Stimulated activated CD4-positive, alpha-beta T cell treated with anti-CD3 and anti-CD28 coated beads, Interleukin-1b, Interleukin-23, amount 100 ng/mL, for 24 hours (primary cell): ENCODE measurements at places on chromosomes 1 and 21.

DNA sequence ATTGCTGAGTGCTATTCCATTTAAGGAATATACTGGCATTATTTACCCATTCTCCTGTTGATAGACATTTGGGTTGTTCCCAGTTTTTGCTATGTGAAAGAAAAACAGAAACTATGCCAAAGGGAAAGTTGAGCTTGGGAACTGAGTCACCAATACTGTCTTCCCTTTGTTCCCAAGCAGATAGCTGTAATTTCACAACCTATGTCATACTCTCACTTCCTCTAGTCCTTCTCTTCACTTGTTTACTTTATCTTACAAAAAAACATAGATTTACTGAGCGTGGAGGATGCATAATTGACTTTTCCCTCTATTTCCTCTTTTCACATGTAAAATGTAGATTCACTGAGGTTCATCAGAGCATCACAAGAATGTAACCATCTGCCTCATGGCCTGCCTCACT is 32.4 kb upstream of the PGBD5 start:
- no peak for DNase-seq

GRCh38 chr1:2875707-2876561 is 74.4 kb upstream of the TTC34 start:
- no peak for DNase-seq

- DNase-seq: no peak
These were observed 42.6 kb downstream of the BACE2 start for GRCh38 chr21:41210426-41211059.

GRCh38 chr1:31439276-31439675 is 26.3 kb downstream of the SERINC2 start:
- no peak for DNase-seq

DNA sequence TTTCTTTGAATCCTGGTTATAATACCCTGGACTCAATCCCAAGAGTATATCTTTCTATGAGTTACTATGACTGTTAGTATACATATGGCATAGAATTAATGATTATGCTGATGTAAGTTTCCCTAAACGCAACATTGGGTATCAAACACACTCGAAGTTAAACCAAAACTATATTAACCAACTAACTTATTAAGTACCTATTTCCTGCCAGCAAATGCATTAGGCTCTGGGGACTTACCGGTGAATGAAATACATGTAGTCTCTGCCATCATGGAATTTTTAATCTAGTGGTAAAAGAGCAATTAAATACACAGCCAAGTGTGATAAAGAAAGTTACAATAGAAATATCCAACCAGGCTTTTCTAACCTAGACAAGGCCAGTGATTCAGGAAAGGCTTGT is 193.6 kb upstream of the ADGRL2 start:
- DNase-seq: no peak

GRCh38 chr1:154270833-154271232 is 1.6 kb upstream of the HAX1 start:
- no peak for DNase-seq

- peak; percentile 27 for DNase-seq
These were observed 119.2 kb upstream of the IPO9 start for GRCh38 chr1:201709564-201710295.

GRCh38 chr21:35048183-35048601 is 910 bp downstream of the RUNX1 start:
- DNase-seq: no peak

GRCh38 chr1:200386416-200386815 is 23.4 kb downstream of the ZNF281 start:
- DNase-seq: no peak

DNA sequence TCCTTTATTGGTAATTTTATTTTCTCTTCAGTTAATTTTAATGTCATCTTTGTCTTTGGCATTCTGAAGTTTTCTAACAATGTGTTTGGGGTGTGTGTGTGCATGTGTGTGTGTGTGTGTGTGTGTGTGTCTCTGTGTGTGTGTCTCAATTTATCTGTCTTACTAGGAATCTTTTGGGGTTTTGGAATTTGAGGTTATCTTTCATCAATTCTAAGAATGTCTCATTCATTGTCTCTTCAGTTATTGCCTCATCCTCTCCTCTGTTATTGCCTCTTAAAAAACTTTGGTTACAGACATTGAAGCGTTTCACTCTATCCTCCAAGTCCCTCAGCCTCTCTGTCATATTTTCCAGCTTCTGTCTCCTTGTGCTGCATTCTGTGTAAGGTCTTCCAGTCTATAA is 18.1 kb upstream of the SAMD13 start:
- DNase-seq: no peak

DNA sequence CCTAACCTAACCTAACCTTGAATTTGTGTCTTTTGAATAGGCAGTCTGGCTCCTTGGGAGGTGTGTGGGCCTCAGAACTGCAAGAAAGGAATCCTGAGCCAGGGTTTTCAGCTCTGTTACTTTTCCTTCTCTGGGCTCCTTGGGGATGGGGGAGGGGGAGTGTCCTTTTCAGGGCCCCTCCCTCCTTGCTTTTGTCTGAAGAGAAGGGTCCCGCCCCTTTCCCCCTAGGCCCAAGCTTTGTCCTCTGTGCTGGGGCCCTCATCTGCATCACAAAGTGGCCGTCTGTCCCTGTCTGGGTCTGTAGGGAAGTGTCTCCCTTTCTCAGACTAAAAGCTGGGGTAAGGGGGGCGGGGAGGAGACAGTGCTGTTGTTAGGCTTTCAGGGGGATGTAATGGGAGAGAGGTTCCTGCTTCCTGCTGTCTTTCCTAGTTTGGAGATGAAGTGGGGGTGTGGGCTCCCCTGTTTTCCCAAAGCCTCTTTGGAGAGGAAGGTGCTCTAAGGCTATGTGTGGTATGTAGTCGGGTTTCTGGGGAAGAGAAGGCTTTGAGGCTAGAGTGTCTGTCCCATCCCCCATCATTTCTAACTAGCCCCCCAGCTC is 3.1 kb downstream of the AGO1 start:
- no peak for DNase-seq

DNA sequence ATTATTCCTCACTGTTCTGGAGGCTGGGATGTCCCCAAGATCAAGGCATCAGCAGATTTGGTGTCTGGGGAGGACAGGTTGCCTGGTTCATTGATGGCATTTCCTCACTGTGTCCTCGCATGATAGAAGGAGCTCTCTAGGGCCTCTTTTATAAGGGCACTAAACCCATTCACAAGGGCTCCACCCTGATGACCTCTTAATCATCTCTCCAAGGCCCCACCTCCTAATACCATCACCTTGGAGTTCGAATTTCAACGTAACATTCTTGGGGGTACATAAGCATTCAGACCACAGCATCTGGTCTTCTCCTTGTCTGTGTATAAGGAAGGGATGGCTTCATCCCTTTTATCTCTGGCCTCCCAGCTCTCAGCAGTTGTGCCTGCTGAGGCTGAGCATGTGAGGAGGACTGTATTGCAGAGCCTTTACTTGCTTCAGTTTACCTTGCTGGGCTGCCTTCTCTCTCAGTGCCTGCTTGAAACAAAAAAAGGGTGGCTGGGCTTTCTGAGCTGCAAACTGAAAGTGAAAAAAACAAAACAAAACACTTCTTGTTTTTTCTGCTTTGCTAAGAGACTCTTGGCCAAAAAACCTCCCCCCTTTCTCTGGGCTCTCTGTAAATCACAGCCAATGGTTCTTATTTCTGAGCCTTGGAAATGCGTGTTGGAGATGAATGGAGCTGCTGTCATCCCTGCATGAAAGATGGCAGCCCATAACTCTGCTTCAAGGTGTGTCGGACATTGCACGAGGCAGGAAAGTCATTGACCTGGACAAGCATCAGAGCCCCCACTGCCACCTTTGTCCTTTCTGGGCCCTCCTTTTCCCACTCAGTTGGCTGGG is 75.8 kb downstream of the RHOU start:
- DNase-seq: no peak

DNA sequence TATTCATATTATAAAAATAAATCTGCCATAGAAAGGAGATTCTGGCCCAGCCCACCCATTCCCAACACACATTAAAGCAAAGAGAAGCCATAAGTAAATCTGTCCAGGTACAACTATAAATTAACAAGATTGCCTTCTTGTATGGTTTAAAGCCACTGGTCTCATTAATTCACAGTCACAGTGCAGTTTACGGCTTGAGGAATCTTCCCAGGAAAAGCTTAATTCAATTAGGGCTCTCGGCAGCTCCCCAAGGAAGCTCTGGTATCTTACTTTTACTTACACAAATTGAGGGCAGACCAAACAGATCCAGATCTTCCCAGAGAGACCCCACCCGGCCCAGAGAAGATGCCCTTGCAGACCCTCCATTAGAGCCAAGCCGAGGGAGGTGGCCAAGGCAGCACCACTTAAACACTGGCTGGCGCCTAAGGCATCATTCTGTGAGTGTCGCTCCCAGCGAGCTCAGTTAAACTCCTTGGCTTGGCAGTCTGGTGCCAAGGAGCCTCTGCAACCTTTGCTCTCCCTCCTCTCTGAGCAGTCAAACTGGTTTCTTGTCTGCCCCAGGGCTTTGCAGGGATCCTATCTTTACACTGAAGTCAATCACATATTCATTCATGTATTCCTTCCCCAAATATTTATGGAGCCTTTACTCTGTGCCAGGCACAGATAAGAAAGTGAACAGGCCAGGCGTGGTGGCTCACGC is 10.7 kb downstream of the SLC9A1 start:
- no peak for DNase-seq

DNA sequence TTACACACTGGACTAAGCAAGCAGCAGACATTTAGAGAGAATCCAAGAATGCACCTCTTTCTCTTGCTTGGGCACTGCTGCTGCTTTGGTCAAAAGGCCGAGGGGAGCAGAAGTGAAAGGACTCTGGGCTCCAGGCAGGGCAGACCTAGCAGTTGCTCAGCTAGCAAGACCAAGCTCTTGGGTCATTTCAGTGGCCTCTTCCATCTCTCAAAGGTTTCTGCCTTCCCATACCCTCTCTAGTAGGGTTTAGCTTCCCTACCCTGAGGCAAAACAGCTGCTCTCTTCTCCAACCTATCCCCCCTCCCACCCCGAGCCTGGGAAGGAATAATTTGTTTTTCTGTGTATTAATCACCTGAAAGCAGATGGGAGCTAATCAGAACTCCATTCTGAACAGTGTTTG is 25.8 kb downstream of the TFAP2E start:
- DNase-seq: no peak

- DNase-seq: no peak
These were observed 167.3 kb downstream of the PDE4B start for GRCh38 chr1:65959896-65960567.

GRCh38 chr1:87208931-87209330 is 119.7 kb upstream of the LMO4 start:
- DNase-seq: no peak

GRCh38 chr1:28329395-28330153 is 734 bp downstream of the MED18 start:
- DNase-seq: peak; percentile 7

GRCh38 chr1:235017719-235018118 is 110.9 kb downstream of the TOMM20 start:
- no peak for DNase-seq
